ENCODE measurements at places on chromosomes 6 and 20.

DNA sequence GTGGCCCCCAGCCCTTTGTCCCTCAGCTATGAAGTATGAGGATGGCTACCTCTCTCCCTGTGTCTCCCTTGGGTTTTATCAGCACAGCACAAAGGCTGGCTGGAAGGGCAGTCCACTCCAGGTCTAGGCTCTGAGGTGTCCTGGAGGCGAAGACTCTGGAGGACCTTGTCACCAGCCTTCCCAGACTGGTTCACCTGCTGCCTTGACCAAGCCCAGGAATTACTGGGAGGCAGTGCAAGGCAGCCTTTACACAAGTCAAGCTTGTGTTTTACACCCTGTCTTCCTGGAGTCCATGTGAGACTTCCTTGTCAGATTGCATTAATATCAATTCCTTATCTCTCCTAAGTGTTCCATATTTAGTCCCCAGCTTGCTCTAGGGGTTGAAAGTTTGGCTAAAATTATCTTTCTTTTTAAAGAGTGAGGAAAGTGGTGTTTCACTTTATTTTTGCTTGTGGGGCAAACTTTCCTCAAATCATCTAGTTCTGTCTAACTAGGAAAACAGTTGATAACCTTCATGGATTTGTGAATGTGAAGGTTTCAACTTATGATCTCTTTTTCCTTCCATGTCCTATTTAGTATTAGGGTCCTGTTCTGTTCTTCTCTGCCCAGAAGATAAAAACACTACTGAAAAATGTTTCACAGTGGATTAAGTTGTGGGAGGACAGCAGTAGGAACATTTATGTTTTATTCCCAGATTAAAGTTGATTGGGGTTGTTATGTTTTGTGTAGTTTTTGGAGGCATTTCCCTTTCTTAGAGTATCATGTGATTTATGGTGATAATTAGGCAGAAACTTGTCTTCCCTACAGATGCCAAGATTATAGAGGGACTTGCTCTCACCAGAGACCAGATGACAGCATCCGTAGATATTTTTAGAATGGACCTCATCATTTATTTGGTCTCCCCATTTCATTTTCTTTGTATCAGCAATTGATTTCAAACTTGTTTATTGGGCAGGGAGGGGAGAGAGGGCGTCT is 114.8 kb downstream of the FOXO3 start:
- DNase-seq, result no peak

GRCh38 chr6:120871416-120872261 is 462.6 kb downstream of the TBC1D32 start:
- no peak for DNase-seq

- no peak for DNase-seq
Observed at GRCh38 chr6:150712505-150713252, 113.0 kb downstream of the PLEKHG1 start.

- no peak for DNase-seq
Observed at GRCh38 chr6:36973647-36974046, 12.3 kb downstream of the MTCH1 start.

DNA sequence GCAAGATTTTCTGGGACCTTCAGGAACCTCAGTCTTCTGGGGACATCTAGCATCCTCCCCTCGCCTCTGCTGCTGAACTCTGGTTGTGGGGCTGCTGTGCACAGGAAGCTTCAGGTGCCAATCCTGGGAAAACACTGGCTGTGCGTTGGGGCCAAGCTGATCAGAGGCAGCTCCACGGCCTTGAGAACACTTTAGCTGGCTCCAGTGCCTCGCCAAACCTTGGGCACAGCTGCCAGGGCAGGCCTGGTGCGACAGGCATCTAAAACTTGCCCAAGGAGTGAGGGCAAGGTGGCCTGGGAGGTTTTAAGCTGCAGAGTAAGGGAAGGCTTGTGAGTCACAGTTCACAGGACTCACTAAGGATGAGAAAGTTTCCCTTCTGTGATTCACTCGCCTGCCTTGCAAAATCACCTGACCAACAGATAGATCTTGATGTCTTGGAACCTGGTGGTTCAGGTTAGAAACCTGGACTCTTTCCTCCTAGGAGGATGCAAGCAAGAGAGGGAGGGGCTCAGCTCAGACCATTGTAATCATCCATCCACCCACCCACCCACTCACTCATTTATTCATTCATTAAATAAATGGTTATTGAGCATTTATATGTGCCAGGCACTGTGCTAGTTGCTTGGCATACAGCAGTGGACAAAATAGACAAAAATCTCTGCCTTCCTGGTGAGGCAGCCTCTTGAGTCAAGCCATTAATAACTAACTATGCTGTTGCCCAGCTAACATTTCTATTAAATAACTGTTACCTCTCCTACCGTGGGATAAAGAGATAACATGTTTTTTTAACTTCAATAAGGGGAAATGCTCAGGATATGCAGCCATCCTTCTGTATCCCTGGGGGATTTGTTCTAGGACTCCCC is 2.5 kb upstream of the SPATS1 start:
- DNase-seq, result no peak

GRCh38 chr20:3800256-3800877 is 4.3 kb downstream of the CDC25B start:
- no peak for DNase-seq

DNA sequence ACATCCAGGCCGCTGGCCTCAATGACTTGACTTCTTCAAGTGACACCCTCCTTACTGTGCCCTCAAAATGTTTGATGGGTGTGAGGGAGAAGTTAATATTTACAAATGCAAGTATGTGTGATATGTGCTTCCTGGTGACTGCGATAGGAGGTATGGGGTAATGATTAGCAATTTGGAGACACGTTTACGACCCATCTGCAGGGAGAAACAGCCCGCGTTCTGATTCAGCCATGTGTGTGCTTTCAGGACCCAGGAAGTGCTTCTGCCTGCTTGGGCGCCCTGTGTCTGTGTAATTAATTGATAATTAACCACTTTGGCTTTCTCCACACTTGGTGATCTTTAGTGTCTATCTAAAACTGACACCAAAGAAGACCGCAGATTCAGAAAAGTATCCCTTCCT is 25.0 kb downstream of the SIRPA start:
- DNase-seq, result no peak

GRCh38 chr6:16591396-16592222 is 169.7 kb downstream of the ATXN1 start:
- DNase-seq, result peak; percentile 80

- peak; percentile 38 for DNase-seq
Observed at GRCh38 chr6:138161338-138162110, at the start of gene ARFGEF3. TSS of gene ARFGEF3 (plus strand) at chr6:138161939. CDS start at chr6:138162087, 148 bp downstream.

Measured in fibroblast of skin of scalp (primary cell).